Body of pancreas (tissue), 4 donors: ENCODE measurements at places on chromosomes 2 and 18. TPM values are rescaled to one million over a fixed set of nuclear protein-coding genes. Genes with fewer than 3 reads are reported as not detected.

Gene RPRM
- not detected for total RNA-seq

Gene ARHGAP28
- 16.5 TPM for total RNA-seq

Gene ANKRD53
- total RNA-seq, result 10.2 TPM

Gene MC2R
- not detected for total RNA-seq

Gene UBXN2A
- 7.3 TPM for total RNA-seq

Gene NRP2
- 5.7 TPM for total RNA-seq

Gene FIGLA
- total RNA-seq, result not detected

Gene MAL
- not detected for total RNA-seq

Gene FOXI3
- total RNA-seq, result not detected

Gene SPAST
- 23.7 TPM for total RNA-seq

Gene SPIRE1
- 15.0 TPM for total RNA-seq

Gene TTR
- total RNA-seq, result 145 TPM

GRCh38 chr2:45543257-45543656 is 67.8 kb downstream of the SRBD1 start:
- DNase-seq, result no peak

DNA sequence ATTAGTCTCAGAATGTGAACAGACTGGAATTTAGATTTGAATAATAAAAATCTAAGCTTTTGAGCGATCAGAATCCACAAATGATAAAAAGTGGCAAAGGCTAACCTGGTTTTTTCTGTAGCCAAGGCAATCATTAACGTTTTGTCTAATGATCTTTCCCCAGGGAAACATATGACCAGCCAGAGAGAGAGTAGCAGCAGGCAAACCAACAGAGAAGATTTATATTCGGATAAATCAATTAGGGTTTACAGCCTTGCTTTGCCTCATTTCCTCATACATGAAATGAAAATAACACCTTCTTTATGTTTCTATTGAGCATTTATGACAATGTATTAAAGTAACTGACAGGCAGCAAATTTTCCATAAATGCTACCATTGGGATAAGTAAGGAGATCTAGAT is 14.5 kb downstream of the TIA1 start:
- no peak for DNase-seq

GRCh38 chr2:95272781-95273180 is 1.5 kb upstream of the PROM2 start:
- peak; percentile 5 for DNase-seq

DNA sequence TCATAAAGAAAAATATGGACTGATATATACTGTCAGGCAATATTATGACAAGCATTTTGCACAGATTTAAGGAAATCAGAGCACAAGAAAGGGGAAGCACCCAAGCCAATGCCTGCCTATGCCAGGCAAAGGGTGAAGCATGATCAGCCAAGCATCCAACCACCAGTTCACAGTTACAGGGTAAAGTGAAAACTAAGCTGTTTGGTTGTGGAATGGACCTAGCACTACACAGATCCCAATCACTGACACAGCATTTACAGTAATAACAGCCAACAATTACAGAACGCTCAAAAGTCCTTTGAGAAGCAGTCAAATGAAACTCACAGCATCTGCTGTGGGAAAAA is 90.3 kb downstream of the SP3 start:
- DNase-seq, result no peak

- no peak for DNase-seq
Measured at GRCh38 chr2:97706708-97707345, 6.5 kb upstream of the ZAP70 start.

DNA sequence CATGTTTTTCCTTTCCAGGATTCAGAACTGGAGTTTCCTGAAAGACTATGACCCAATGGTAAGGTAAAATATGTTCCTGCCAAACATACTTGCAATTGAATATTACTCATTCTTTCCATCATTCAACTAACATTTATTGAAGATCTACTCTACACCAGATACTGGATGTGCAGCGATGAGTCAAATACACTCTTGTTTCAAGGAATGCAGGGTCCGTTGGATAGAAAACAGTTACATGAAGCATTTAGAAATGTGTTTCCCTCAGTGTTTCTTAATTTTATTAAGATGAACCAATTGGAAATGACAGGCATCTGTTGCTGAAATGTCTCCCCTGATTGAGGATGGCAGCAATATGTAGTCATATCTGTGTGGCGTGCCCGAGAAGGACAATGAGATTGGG is 14.8 kb upstream of the SLC66A3 start:
- no peak for DNase-seq

- no peak for DNase-seq
Measured at GRCh38 chr2:5562865-5563264, 129.3 kb upstream of the SOX11 start.

DNA sequence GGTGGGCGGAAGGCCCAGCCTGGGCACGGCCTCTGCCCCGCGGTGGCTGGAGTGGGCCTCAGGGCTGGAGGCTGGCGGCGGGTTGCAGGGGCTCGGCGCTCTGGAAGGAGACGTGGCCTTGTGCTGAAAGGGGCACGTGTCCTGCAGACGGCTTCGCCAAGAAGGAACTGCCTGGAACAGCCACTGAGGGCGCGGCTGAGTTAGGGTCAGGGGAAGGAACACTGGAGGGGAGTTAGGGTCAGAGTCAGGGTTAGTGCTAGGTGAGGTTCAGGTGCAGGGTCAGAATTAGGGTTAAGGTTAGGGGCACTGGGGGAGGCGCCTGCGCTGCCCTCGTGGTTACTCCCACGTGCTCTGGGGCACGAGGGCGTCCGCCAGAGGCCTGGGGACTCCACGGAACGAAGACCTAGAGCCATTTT is 933 bp upstream of the ADNP2 start:
- DNase-seq, result peak; percentile 17

DNA sequence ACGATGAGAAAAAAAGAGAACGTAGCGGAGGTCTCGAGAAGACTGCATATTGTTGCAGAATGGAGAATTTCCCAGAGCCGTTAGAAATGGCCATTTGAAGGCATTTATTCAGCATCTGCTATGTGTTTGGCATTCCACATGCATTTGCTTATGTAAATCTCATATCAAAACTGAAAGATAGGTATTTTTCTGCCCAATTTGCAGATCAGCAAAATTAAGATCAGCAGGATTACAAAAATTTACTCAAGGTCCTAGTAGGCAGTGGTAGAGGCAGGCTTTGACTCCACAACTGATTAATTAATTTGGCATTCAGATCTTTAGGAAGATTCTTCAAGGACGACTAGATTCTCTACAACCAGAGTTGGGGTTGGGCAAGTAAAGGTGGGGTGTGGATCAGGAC is 1.8 kb upstream of the E2F6 start:
- no peak for DNase-seq

DNA sequence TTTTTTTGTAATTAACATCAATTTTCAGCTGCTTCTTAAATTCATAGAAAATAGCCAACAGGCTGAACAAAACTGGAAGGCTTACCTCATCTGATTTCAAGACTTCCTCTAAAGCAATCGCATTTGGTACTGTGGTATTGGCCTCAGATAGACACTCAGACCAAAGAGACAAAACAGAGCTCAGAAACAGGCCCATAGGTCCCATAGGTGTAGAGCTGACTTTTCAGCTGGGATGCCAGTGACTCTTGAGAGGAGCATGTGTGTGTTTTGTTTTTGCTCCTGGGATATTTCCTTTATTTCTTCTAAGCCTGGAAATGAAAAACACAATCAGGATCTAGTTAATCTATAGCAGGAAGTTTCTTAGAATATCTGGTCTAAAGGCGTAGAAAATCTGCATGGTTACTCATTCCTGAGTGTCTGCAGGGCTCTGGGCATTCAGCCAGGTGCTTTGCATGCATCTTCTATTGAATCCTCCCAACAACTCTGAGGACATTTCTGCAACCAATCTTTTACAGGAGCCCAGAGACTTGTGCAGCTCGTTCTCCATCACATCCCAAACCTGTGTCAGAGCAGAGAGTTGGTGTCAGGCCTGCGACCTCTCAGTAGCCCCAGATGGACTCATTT is 190.8 kb downstream of the RTP5 start:
- DNase-seq, result no peak

GRCh38 chr2:182230561-182230960 is 196.3 kb downstream of the PDE1A start:
- no peak for DNase-seq

DNA sequence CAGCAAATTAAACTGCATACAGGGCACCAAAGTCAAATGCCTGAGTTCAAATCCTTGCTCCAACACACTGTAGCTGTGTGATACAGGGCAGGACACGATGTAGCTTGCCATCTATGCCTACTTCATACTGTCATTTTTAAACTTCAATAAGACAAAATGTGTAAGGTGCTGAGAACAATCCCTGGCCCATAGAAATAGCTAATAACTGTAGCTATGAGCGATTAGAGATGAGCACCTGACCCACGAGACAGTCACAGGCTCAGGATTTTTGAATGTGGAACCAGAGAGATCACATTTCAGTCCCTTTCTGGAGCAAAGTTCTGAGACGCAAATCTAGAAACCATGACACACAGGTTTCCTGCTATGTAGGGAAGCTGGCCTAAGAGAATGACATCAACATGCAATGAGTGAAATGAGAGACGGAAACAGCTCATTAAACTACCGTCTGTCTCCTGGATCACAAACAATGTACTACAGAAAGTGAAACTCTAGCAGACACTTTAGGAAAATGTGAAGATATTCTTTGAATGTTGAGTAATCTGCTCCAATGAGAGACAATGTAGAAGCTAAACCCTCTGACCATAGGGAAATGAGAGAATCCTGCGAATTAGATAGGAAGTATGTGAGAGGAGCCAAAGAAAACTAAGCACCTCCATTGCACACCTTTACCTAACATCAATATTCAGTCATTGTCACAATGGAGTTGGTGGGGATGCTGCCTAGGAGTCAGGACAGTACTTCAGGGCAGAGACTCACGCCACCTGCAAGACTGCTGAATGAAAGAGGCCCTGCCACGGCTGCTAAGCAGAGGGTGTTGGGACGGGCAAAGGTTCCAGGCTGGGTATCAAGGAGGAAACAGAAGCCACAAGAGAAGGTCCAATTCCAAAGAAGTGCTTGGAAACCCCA is 25.5 kb downstream of the B4GALT6 start:
- DNase-seq, result no peak

GRCh38 chr2:128511731-128512378 is 193.2 kb upstream of the HS6ST1 start:
- no peak for DNase-seq

DNA sequence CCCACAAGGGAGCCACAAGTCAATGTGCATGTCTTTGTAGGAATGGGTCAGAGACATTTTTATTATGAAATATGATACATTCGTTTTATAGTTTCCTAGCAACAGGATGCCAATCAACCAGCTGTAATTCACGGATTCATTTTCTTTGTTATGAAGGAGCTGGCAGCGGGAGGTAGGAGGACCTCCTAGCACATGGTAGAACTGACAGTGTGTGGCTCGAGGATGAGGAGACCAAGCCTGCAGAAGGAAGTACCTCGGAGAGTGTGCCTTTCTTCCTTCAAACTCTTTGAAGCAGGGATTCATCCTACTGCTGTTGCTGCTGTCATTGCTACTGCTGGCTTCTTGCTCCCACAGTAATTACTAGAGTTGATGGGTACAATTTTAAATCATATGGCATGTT is 504.8 kb upstream of the KLHL29 start:
- no peak for DNase-seq

GRCh38 chr2:173524256-173524955 is 169.7 kb downstream of the CDCA7 start:
- no peak for DNase-seq

DNA sequence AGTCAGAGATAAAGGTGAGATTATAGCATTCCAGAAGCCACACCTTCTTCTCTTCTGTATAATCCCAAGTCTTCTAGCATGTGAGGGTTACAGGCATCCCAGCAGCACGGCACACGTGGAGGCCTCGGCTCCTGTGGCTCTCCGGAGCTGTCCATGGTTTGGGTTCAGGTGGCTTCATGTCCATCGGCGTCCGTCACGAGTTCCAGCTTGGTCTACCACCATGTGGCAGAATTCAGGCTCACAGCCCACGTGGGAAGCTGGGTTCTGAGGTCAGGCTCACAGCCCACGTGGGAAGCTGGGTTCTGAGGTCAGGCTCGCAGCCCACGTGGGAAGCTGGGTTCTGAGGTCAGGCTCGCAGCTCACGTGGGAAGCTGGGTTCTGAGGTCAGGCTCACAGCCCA is 378.3 kb upstream of the SALL3 start:
- no peak for DNase-seq

GRCh38 chr2:174025271-174026121 is 60.3 kb upstream of the SP3 start:
- peak; percentile 51 for DNase-seq

DNA sequence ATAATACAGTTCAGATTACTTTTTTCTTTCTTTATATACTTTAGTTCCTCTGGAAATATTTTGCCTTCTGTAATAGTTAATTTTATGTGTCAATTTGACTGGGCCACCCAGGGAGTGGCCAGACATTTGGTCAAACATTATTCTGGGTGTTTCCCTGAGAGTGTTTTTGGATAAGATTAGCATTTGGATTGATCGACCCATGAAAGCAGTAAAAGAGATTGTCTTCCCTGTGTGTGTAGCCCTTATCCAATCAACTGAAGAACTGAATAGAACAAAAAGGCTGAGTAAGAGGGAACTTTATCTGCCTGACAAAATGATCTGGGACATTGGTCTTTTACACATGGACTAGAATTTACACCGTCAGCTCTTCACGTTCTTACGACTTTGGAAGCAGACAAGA is 1190.1 kb upstream of the FAM98A start:
- no peak for DNase-seq

DNA sequence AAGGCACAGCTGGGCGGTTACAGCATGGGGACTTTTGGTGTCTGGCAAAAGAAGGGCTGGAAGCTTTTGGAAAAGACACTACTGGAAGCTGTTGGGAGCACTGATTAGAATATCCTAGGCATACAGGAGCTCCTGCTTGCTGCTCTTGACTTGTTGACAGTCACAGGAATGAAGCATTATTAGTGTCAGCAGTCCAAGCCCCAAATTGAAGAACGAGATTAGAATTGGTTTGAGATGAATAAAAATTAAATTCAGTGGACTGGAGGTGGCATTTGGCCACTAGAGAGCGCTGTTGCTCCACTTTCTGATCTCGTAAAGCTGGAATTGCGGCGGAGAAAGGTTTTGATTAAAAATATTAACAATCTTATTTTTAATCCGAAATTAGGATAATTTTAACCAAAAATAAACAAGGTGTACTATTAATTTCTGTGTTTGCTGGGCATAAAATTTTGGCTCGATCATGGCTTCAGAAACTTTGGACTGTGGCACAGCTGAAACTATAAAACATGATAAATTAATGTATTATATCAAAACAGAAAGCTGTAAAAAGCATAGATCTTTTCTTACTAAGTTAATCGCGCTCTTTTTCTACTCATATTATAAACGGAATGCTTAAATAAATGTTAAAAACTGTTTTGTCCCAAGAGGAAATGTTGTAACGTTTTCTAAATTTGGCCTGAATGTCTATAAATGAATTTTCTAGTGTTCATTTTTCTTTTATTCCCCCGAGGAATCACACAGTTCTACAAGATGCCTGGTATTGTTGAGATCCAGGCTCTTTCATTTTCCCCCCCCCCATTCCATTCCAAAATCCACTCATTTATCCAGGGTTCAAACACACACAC is 2.4 kb upstream of the HOXD8 start:
- peak; percentile 80 for DNase-seq

- DNase-seq, result no peak
Measured at GRCh38 chr18:26429535-26430226, 118.7 kb downstream of the KCTD1 start.

- no peak for DNase-seq
Measured at GRCh38 chr2:65049010-65049639, 7.1 kb upstream of the CEP68 start.

GRCh38 chr2:230130668-230131364 is 62.1 kb upstream of the SLC16A14 start:
- peak; percentile 73 for DNase-seq
